Vagina (tissue), 2 donors: ENCODE measurements at places on chromosomes 16 and 17.

GRCh38 chr16:77387815-77388209 is 47.0 kb downstream of the ADAMTS18 start:
- no peak for DNase-seq

GRCh38 chr16:54632322-54633220 is 298.1 kb upstream of the IRX5 start:
- DNase-seq, result no peak

DNA sequence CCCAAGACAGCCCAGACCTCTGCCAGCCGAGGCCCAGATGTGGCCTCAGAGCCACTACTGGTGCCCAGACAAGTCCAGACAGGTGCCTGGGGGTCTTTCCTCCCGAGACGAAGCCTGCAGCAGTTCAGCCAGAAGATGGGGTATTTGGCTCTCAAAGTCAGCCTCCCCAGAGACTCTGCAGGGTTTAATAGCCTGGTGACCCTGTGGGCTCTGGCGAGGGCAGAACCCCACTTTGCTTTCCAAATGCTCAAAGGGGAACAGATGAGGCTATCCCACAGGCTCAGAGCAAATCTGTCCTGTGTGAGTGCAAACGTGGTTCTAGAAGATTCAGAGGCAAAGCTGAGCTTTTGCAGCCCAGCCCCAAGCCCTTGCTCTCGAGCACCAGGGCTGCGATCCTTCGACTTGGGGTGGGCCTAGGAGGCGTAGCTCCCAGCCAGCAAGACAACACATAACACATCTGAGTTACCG is 236.0 kb downstream of the MRTFB start:
- DNase-seq, result no peak

GRCh38 chr17:45749831-45750335 is 34.2 kb upstream of the CRHR1 start:
- DNase-seq, result no peak

- DNase-seq, result no peak
These were observed 936 bp upstream of the RASL10B start for GRCh38 chr17:35730400-35731005.

GRCh38 chr17:10186771-10187410 is 11.5 kb downstream of the GAS7 start:
- no peak for DNase-seq

- no peak for DNase-seq
These were observed 140.2 kb upstream of the ADAMTS18 start for GRCh38 chr16:77574867-77575624.

- no peak for DNase-seq
These were observed 1.4 kb upstream of the ECI1 start for GRCh38 chr16:2252806-2253148.

- no peak for DNase-seq
These were observed 39.1 kb downstream of the CDRT15 start for GRCh38 chr17:14197586-14197985.

GRCh38 chr17:19357351-19357750 is 5.2 kb downstream of the B9D1 start:
- no peak for DNase-seq

DNA sequence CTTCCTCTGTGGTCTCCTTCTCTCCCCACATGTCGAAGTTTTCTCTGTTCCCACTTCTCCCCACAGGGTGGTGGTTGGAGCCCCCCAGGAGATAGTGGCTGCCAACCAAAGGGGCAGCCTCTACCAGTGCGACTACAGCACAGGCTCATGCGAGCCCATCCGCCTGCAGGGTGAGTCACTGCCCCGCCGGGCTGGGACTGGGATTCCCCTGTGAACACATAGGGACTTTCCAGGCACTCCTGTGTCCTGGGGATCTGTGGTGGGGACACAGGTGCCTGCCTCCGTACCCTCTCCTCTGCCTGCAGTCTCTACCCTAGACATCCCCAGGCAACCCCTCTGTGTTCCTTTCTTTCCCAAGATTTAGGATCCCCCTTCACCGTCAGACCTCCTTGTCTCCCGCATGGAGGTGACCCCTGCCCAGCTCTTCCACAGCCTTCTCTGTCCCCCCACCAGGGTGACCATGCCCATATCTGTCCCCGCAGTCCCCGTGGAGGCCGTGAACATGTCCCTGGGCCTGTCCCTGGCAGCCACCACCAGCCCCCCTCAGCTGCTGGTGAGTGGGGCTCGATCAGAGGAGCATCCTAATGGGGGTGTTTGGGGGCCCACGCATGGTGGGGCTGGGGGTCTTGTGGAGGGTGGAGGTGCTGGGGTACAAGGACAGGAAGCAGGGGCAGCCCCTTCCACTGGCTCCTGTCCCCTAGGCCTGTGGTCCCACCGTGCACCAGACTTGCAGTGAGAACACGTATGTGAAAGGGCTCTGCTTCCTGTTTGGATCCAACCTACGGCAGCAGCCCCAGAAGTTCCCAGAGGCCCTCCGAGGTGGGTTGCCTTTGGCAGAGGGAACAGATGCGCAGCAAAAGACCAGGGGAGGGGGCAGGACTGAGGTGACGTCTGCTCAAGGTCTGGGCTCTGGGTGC is 5.8 kb downstream of the ITGAM start:
- DNase-seq, result no peak

GRCh38 chr17:69417545-69418483 is 3.3 kb downstream of the MAP2K6 start:
- DNase-seq, result no peak

DNA sequence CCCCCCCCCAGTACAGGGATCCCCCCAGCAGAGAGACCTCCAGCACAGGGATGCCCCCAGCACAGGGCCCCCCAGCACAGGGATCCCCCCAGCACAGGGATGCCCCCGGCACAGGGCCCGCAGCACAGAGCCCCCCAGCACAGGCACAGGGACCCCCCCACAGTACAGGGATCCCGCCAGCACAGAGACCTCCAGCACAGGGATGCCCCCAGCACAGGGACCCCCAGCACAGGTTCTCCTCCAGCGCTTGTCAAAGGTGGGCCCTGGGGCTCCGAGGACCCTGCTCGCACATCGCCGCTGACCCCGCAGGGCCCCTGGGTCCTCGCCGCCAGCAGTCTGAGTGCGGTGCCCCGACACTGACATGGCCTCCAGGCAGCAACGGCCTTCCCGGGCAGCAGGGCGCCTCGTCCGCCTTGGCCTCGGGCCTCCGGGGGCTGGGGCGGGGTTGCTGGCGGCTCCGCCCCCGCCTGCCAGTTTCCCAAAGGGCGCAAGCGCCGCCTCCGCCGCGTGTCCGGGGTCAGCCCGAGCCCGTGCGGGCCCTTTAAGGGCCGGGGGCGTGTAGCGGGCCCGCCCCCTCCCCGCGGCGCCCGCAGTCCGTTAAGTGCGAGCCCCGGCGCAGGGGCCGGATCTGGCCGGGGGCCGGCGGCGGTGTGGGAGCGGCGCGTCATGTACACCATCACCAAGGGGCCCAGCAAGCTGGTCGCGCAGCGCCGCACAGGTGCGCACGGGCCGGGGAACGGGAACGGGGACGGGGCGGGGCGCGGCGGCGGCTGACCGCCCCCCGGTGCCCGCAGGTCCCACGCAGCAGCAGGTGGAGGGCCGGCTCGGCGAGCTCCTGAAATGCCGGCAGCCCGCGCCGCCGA is at the start of gene MCRIP2:
TSS of gene MCRIP2 (plus strand) at position 503 of the 863 bp plus-strand sequence. CDS start at position 667, 164 bp downstream.
- no peak for DNase-seq

DNA sequence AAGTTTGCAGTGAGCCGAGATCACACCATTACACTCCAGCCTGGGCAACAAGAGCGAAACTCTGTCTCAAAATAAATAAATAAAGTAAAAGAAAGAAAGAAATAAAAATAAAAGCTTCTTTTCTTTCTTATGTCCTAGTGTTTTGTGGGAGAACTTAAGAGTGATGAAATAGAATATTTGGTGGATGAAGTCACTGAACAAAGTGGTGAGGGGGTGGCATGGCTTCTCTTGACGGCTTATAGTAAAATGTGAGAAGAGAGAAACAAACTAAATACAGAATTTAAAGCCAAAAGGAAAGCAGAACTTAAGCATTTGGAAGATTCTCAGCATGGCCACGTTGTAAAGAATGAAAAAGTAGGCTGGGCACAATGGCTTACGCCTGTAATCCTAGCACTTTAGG is 15.3 kb downstream of the SGF29 start:
- DNase-seq, result no peak

DNA sequence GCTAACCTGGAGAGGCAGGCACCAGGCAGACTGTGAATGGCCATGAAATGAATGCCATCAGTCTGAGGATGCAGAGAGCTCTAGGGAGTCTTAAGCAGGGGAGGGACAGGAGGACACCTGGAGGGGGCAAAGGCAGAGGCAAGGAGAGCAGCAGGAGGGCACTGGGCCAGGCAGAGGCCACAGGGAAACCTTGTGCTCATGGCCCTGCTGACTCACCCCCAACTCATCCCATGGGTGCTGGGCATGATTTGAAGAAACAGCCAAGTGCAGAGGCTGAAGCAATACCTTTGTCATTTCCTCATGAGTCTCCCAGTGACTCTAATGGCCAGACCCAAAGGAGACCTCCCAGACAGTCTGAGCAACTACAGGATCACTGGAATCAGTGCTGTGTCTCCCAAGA is 141.4 kb downstream of the TMEM132E start:
- DNase-seq, result no peak

GRCh38 chr16:55499951-55500529 is 8.8 kb upstream of the LPCAT2 start:
- no peak for DNase-seq

DNA sequence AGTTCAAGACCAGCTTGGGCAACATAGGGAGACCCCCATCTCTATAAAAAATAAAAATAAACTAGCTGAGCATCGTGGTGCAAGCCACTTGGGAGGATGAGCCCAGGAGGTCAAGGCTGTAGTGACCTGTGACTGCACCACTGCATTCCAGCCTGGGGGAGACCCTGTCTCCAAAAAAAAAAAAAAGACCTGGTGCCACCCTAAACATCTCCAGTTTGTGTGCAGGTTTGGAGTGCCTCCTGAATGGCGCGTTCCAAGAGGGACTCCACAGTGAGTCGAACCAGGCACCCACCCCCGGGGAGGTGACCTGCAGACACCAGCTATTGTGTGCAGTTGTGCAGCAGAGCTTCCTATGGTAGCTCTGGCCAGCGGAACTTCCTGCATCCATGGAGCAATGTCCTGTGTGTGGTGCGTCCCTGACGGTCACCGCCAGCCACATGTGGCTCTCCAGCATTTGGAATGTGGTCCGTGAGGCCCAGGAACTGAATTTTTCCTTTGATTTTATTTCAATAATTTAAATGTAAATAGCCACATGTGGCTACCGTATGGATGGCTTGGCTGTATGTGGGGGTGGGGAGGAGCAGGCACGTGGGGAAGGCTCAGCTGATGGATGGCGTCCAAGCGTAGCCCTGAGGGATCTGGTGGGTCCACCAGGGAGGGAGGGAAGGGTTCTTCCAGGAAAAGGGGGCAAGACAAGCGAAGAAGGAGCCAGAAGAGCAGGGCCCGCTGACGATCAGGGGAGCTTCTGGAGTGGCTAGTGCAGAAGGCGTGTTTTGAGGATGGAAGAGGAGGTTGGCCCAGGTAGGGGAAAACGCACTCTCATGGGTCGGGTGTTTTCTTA is 107.1 kb upstream of the GSE1 start:
- DNase-seq, result no peak

- DNase-seq, result no peak
These were observed 67.5 kb upstream of the KCTD5 start for GRCh38 chr16:2614761-2615191.

- no peak for DNase-seq
These were observed 12.2 kb downstream of the GAN start for GRCh38 chr16:81327011-81327410.

DNA sequence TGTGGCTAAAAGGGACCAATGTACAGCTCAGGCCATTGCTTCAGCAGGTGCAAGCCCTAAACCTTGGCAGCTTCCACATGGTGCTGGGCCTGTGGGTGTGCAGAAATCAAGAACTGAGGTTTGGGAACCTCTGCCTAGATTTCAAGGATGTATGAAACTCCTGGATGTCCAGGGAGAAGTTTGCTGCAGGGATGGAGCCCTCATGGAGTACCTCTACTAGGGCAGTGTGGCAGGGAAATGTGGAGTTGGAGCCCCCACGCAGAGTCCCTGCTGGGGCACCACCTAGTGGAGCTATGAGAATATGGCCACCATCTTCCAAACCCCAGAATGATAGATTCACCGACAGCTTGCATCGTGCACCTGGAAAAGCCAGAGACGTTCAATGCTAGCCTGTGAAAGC is 13.0 kb downstream of the EFCAB5 start:
- no peak for DNase-seq

DNA sequence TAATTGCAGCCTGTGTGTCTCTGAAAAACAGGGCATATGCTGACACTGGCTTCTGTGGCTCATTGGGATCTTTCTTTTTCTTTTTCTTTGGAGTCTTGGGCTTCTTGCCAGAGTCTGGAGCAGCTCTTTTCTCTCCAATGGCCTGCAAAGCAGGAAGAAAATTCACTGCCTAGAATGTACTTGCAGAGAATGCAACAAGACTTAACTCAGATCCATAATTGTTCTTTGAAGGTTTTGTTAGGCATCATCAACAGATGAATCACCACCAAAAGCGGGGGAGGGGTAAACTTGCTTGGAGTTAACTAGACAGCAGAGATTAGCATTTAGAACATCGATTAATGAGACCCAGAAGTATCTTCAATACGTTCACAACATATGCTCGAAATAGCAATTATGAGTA is 100.9 kb downstream of the TOX3 start:
- DNase-seq, result no peak

GRCh38 chr17:74361230-74362068 is at the start of gene BTBD17:
BTBD17 (minus strand) TSS chr17:74361868; CDS start chr17:74361819, 49 bp downstream.
- no peak for DNase-seq

GRCh38 chr17:21075739-21076085 is 32.9 kb upstream of the USP22 start:
- no peak for DNase-seq

DNA sequence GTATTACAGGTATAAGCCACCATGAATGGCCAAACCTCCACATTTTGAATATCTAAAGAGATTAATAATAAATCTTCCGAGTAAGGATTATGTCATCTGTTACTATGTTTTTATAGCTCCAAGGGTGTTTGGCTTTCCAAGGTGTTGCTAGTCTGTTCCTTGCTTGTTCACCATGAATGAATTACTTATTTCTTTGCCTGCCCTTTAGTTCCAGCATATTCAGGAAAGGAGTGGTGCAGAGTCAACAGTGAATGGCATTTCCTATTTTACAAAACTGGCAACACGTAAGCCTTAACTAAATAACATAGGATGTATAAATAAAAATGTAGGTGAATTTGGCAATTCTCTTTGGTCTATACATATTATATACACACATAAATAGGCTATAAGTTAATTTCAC is 70.3 kb downstream of the MYO1D start:
- DNase-seq, result no peak

DNA sequence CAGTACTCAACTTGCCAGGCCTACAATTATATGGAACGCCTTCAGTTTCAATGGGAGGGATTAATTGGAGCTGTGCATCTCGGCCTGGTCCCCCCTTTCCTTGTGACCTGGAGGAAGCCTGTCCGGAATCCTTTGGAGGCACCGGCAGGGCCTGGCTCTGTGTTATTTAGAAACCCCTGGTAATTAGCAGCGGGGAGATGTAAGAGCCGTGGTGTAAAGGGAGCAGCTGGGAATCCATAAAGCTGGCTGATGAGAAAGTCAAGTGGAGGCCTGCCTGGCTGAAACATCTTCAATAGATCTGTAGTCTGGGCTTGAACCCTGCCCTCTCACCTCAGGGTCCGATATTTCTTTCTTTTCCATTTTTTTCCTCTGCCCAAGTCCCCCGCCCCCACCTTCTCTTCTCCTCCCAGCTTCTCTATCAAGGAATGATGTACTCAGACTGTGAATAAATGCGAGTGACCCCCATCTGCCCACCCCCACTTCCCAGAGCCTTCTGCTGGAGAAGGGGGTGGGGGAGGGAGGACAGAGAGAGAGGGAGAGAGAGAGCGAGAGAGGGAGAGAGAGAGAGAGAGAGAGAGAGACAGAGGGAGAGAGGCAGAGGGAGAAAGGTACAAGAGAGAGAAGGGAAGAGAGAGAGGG is 495.5 kb upstream of the ZFHX3 start:
- DNase-seq, result no peak

- no peak for DNase-seq
These were observed 232.4 kb downstream of the CCDC182 start for GRCh38 chr17:57512691-57513090.
